ENCODE measurements at places on chromosomes 1 and 21. TPM values are rescaled to one million over a fixed set of nuclear protein-coding genes. Genes with fewer than 3 reads are reported as not detected.

The TEKT2 gene
- not detected for total RNA-seq

The PDE9A gene
- total RNA-seq = 1.1 TPM

The ZNF436 gene
- 6.7 TPM for total RNA-seq

The EXO1 gene
- total RNA-seq = 24.7 TPM

The SPATA1 gene
- total RNA-seq = 0.75 TPM

The NUP210L gene
- not detected for total RNA-seq

The PDZK1IP1 gene
- 11.2 TPM for total RNA-seq

The OPRD1 gene
- total RNA-seq = 0.08 TPM
